ENCODE measurements at places on chromosomes 6 and 20.

GRCh38 chr6:53588816-53589509 lies 44.1 kb upstream of the GCLC start:
- DNase-seq = no peak

- no peak for DNase-seq
Measured at GRCh38 chr6:2102966-2103365, 142.4 kb downstream of the GMDS start.

GRCh38 chr20:63114006-63114692 lies 101.8 kb downstream of the YTHDF1 start:
- no peak for DNase-seq

GRCh38 chr6:135397172-135397952 lies 100.2 kb downstream of the AHI1 start:
- no peak for DNase-seq

- no peak for DNase-seq
Measured at GRCh38 chr6:29828471-29828797, 809 bp downstream of the HLA-G start.

GRCh38 chr6:30614044-30614842 lies 2.8 kb downstream of the PPP1R10 start:
- no peak for DNase-seq

GRCh38 chr20:15317546-15318232 lies 980.3 kb upstream of the FLRT3 start:
- no peak for DNase-seq

Data from AG04450 (cell line).